ENCODE measurements at places on chromosomes 7 and 10. TPM values are rescaled to one million over a fixed set of nuclear protein-coding genes. Genes with fewer than 3 reads are reported as not detected.

DNA sequence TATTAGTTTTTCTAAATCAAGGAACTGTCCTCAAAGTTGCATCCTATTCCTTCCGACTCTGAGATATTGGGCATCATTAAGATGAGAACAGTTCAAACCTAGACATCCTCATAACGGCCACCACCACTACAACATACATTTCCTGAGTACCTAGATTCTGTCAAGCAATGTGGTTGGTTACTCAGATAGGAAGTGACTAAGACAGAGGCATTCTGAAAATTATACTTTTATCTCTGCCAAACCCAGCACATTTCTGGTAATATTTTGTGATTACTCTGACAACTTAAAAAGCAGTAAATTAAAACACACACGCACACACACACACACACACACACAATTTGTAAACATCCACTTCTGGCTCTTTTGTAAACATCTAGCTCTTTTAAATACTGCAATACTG lies 291.2 kb upstream of the MEOX2 start:
- no peaks in the 10 kb centered on the region for H3K36me3 ChIP-seq
- H3K27me3 ChIP-seq, result no peaks in the 10 kb centered on the region
- peaks cover 2% of the 10 kb centered on the region for H3K4me1 ChIP-seq
- H3K4me3 ChIP-seq, result no peak overlapping the region
- no peak for DNase-seq

DNA sequence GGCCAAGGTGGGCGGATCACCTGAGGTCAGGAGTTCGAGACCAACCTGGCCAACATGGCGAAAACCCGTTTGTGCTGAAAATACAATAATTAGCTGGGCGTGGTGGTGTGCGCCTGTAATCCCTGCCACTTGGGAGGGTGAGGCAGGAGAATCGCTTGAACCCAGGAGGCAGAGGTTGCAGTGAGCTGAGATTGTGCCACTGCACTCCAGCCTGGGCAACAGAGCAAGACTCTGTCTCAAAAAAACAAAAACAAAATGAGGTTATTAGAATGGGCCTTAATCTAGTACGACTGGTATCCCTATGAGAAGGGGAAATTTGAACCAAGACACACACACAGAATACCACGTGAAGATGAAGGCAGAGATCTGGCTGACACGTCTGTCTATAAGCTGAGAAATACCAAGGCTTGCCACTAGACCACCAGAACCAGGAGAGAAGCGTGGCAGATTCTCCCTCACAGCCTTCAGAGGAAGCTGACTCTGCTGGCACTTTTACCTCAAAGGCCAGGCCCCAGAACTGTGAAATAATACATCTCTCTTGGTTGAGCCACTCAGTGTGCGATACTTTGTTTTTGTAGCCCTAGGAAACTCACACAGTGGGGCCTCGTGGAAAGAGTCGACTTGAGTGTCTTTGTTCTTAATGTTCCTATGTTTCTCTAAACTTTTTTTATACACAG lies 59.6 kb downstream of the TMEM209 start:
- peaks cover 2% of the 10 kb centered on the region for H3K36me3 ChIP-seq
- H3K4me1 ChIP-seq, result peaks cover 4% of the 10 kb centered on the region
- peaks cover 35% of the 10 kb centered on the region for H3K27me3 ChIP-seq
- DNase-seq, result peak; percentile 18
- no peak overlapping the region for H3K4me3 ChIP-seq

- no peak for DNase-seq
- H3K4me1 ChIP-seq, result no peaks in the 10 kb centered on the region
- H3K27me3 ChIP-seq, result no peaks in the 10 kb centered on the region
- H3K36me3 ChIP-seq, result no peaks in the 10 kb centered on the region
- no peak overlapping the region for H3K27ac ChIP-seq
These were observed 69.0 kb upstream of the ZNF479 start for GRCh38 chr7:57201021-57201894.

Gene HPSE2
- not detected for total RNA-seq

GRCh38 chr10:34154383-34154900 lies 660.7 kb downstream of the PARD3 start:
- no peaks in the 10 kb centered on the region for H3K4me1 ChIP-seq
- no peak overlapping the region for H3K27ac ChIP-seq
- no peak overlapping the region for H3K4me3 ChIP-seq
- DNase-seq, result no peak
- H3K36me3 ChIP-seq, result no peaks in the 10 kb centered on the region

DNA sequence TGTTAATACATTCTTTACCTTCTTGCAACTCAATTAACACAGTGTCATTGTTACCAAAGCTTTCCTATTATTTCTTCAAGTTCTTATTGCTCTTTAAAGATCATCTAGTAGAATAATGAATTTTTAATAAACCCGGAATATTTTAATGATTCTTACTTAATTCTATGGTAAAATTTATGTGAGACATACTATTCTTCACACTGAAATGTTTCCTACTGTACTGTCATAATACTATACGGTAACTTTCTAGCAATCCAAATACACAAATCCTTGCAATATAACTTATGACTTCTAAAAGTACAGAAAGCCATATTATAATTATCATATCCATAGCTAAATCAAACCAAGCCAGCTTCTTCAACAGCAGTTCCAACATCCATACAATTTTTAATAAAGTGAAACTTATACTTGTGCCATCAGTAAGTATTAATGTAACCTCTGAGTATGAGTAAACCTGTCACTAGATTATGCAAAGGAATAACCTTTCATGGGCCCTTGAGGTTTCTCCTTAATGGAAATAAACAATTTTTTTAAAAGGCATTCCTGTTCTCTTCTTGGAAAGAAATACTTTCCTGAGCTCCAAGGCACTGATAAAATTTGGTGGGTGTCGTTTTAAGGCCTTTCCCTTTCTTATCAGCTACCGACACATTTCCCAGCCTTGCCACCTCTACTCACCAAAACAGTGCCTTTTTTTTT lies 87.4 kb downstream of the IMMP2L start:
- no peak for DNase-seq
- no peak overlapping the region for H3K4me3 ChIP-seq
- H3K36me3 ChIP-seq, result no peaks in the 10 kb centered on the region

Gene COL28A1
- not detected for total RNA-seq

DNA sequence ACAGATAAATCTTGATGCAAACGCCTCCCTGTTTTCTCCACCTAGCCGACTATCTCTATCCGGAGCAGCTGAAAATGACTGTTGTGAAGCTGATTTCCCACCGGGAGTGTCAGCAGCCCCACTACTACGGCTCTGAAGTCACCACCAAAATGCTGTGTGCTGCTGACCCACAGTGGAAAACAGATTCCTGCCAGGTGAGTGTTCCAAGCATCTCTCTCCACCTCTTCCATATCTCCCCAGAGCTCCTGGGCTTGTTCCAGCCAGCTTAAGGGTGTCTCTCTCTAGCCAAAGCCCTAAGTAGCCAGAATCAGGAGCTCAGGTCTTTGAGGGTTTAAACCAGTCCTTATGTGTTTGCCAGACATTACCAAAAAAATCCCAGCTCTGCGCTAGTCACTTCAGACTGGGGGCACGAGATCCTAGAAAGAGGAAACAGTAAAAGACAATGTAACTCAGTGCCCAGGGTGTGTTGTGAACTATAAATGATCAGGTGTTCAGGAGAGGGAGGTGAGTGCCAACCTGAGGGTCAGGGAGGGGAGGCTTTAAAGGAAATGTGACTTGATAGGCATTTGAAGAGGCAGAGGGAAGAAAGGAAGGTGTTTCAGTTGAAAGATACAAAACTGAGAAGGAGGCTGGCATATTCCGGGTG lies 4.4 kb downstream of the PLAU start:
- no peak for DNase-seq
- peaks cover 33% of the 10 kb centered on the region for H3K36me3 ChIP-seq
- no peak overlapping the region for H3K4me3 ChIP-seq
- H3K27ac ChIP-seq, result no peak overlapping the region

DNA sequence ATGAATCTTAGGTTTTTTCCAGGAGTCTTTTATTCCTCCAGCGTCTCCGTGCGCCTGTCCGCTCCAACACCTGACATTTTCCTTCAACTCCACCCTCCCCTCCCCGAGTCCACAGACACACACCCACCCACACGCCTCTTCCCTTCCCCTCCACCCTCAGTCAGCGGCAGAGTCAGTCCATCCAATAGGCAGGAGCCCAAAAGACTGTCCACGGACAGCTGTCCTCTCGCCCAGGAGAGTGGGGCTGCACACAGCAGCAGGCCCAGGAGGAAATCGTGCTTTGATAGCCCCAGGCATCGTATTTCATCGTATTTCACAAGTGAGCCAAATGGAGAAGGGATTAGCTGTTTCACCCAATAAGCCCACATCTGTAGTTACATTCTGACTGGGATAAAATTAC lies 285.1 kb downstream of the ZEB1 start:
- peak overlapping the region; percentile 81 for H3K4me3 ChIP-seq
- H3K36me3 ChIP-seq, result no peaks in the 10 kb centered on the region
- DNase-seq, result no peak
- H3K4me1 ChIP-seq, result peaks cover 13% of the 10 kb centered on the region
- H3K27me3 ChIP-seq, result peaks cover 8% of the 10 kb centered on the region

Gene KIAA1549
- total RNA-seq, result 1.2 TPM

Gene FGFBP3
- total RNA-seq, result 1.5 TPM

DNA sequence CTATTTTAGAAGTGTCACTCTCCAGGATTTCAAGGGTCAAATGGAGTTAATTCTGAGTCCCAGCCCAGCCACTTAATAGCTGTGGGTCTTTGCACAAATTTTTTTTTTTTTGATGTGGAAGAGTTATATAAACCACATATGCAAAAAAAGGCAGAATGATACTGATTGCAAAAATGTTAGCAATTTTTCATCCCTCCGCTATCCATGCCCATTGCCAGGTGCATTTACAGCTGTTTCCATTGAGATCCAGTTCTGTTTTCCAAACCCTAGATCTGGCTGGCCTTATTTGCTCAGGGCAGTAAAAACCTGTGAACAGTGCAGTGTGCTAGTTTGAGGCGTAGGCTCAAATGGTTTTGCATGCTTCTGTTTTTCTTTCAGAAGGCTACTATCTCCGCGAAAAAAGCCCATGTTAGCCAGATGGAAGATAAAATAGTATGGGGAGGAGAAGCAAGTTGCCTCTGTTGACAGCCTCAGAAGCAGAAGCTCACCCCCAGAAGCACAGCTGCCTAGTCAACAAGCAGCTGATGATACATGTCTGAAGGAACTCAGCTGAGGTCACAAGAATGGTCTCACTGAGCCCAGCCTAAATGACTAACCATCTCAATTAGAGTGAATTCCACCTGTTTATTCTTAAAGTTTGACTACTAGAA lies 997 bp upstream of the ZNF138 start:
- no peaks in the 10 kb centered on the region for H3K27me3 ChIP-seq
- no peak overlapping the region for H3K4me3 ChIP-seq
- H3K4me1 ChIP-seq, result peaks cover 20% of the 10 kb centered on the region

DNA sequence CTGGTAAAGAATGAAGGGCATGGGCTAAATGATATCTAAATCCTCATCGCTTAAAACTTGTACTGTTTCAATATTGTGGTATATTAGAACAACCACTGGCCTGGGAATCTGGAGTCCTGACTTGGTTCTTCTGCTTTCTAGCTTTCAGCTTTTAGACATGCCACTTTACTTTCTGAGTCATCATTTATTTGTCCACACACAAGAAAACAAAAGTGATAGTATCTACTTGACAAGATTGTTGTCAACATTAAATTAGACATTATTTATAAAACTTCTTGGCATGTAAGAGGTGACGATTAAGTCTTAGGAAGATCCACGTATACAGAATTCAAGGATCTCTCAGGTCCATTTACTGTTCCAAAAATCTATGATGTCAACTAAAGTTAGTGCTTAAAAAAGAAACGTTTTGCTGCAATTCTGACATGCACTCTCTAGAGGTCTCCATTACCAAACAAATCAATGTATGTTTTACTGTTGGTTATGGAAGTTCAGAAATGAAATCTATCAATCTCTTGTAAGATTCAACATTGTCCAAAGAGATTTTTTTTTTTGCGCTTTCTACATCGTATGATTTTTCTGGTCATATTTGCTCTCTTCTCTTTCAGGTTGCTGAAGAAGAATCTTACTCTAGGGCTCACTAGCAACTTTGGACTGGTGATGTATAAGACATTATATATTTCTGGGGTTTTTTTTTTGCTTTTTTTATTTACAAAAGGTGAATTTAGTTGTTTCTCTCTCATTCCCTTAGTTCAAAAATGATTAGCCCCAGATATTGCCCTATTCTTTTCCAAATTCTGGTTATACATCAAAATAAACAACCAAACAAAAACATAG lies 53.6 kb upstream of the DYNC1I1 start:
- no peaks in the 10 kb centered on the region for H3K36me3 ChIP-seq
- no peak overlapping the region for H3K4me3 ChIP-seq
- DNase-seq, result no peak
- no peaks in the 10 kb centered on the region for H3K27me3 ChIP-seq
- no peaks in the 10 kb centered on the region for H3K4me1 ChIP-seq
- no peak overlapping the region for H3K27ac ChIP-seq

- no peaks in the 10 kb centered on the region for H3K27me3 ChIP-seq
- peaks cover 58% of the 10 kb centered on the region for H3K4me1 ChIP-seq
- peak; percentile 70 for DNase-seq
- peaks cover 37% of the 10 kb centered on the region for H3K36me3 ChIP-seq
These were observed 875 bp upstream of the DDIT4 start for GRCh38 chr10:72272689-72273409.

GRCh38 chr10:80870282-80870681 lies 332.6 kb downstream of the SH2D4B start:
- H3K36me3 ChIP-seq, result no peaks in the 10 kb centered on the region
- H3K27me3 ChIP-seq, result no peaks in the 10 kb centered on the region
- no peak overlapping the region for H3K27ac ChIP-seq
- H3K4me3 ChIP-seq, result no peak overlapping the region
- no peaks in the 10 kb centered on the region for H3K4me1 ChIP-seq
- DNase-seq, result no peak

- peak overlapping the region; percentile 45 for H3K4me3 ChIP-seq
- H3K36me3 ChIP-seq, result peaks cover 8% of the 10 kb centered on the region
- DNase-seq, result no peak
- H3K27ac ChIP-seq, result peak overlapping the region; percentile 69
- peaks cover 15% of the 10 kb centered on the region for H3K4me1 ChIP-seq
These were observed 2.3 kb downstream of the HOXA10 start for GRCh38 chr7:27171637-27172314.

Gene SLC16A12
- total RNA-seq, result not detected

Gene OPALIN
- not detected for total RNA-seq

Gene ITGB8
- total RNA-seq, result not detected

Gene PRXL2A
- total RNA-seq, result 15.3 TPM

DNA sequence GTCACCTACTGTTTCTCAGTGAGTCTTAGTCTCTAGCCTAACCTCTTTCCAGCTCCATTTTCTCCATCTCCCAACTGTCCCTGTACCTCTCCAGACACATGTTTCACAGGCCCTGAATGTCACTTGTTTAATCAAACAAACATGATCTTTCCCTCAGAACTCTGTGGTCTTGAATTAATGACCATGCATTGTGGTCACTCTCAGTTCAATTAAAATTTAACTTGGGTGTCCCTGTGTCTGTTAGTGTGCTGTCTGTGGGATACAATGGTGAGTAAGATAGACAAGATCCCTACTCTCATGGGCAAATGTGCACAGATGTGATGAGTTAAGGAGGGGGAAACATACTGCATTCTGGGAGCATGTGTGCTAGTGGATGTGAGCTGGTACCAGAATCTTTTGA lies 65.0 kb downstream of the RBM33 start:
- peaks cover 43% of the 10 kb centered on the region for H3K36me3 ChIP-seq
- no peak for DNase-seq
- no peaks in the 10 kb centered on the region for H3K27me3 ChIP-seq
- no peak overlapping the region for H3K4me3 ChIP-seq
- H3K27ac ChIP-seq, result no peak overlapping the region
- peaks cover 11% of the 10 kb centered on the region for H3K4me1 ChIP-seq

All from activated CD8-positive, alpha-beta T cell treated with anti-CD3 and anti-CD28 coated beads, Interleukin-2, amount 10 ng/mL, durations not matched to agents 7 days and 5 days (primary cell).